ENCODE measurements at places on chromosomes 6 and 20.

GRCh38 chr6:1111361-1111760, 200.5 kb upstream of the FOXQ1 start:
- DNase-seq, result no peak

GRCh38 chr6:66126358-66126757, 419.3 kb upstream of the EYS start:
- no peak for DNase-seq

- peak; percentile 29 for DNase-seq
Measured at GRCh38 chr6:157990321-157991066, 8.8 kb downstream of the SYNJ2 start.

- DNase-seq, result no peak
Measured at GRCh38 chr20:12166053-12166717, 248.5 kb downstream of the BTBD3 start.

DNA sequence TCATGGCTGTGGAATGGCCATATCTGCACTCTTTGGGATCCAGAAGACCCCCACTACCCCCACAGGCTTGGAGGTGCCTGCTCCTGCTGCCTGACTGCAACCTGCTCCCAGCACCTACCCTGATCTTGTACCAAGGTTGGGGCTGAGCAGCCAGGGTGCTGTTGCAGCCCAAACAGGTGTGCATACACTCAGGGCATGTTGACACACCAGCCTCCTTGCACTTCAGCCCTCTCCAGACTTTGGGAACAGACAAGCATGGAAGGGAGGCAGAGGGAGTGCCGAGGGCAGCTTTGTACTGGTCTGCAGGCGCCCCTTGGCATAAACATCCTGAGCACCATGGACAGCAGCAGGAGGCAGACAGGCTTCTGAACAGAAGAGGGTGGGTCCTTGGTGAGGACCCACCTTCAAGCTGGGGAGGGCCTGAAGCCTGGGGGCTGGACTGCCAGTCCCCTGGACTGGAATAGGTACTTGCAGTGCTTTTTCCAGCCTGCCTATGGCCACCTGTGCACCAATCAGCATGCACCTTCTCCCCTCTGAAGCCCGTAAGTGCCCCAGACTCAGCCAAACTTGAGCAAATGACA, 1675.8 kb downstream of the HACE1 start:
- DNase-seq, result peak; percentile 54

GRCh38 chr6:128239146-128239545, 281.3 kb downstream of the PTPRK start:
- no peak for DNase-seq

GRCh38 chr6:14055541-14055940, 62.0 kb upstream of the CD83 start:
- DNase-seq, result peak; percentile 3

GRCh38 chr20:17622851-17623508, 53.1 kb downstream of the DSTN start:
- no peak for DNase-seq

DNA sequence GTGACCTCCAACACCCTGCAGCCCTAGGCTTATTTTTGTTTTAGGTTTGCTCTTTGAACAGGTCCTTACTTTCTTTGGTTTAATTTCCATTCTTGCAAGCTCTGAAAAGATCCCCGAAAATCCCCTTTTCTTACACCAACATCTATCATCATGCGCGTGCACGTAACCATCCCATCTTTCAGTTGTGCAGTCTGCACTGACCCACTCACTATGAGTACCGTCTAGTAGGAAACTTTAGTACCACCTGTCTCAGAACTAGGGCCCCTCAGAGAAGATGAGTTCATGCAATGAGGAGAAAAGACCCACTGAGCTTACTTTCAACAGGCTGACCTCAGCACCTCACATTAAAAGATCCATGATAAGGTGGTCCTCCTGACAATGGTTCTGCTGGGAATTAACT, 120.6 kb upstream of the AGPAT4 start:
- DNase-seq, result no peak
